NCI-H510A (cell line): ENCODE measurements at places on chromosomes 3 and 15.

DNA sequence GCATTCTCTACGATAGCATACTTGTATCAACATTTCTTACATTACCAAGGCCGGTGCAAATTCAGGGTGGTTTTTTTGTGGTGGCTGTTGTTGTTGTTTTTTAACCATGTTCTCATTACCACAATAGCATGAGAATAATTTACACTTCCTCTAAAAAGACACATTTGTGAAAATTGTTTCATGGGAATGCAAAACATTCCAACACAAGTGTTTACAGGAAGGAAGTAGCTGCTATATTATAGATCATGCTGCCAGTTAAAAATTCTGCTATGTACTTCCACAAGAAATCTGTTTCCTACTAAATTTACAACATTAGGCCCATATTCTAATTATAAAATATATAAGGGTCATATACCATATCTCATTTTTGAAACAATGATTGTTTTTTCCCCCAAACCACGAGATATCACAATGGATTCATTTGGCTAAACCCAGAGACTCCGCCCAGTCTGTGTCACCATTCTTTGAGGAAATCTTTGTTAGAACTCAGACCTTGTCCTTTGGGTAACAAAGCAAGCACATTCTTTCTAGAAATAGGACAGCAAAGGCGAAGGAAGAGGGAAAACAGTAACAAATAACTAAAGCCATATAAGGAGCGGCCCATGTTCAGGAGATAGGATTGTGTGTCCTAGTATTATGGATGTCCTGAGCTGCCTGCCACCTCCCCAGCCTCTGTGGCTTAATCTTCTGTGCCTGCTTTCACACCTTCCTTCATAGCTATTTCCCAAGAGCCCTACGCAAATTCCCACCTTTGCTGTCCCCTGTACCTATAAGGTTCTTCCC, 60.1 kb downstream of the UACA start:
- no peak for DNase-seq

DNA sequence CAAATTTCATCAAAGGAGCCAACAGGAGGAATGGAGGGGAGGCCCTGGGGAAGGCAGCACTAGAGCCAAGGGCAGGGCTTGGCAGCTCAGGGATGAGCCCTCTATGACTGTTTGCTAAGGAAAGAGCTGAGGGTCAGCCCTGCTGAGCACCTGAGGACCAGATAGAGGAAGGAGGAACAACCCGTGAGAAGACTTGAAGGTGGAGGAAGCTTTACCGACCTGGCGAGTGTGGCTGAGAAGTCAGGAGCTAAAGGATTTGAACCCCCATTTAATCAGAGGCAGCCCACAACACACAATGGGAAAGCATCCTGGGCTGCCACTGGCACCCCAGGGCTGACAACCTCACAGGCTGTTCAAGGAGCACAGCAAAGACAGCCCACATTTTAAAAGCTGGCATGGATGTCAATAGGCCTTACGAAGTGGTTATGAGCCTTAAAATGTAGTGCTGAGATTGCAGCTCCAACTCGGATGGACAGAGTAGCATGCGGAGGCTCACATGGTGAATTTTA, 20.7 kb upstream of the LRRC2 start:
- DNase-seq = no peak

DNA sequence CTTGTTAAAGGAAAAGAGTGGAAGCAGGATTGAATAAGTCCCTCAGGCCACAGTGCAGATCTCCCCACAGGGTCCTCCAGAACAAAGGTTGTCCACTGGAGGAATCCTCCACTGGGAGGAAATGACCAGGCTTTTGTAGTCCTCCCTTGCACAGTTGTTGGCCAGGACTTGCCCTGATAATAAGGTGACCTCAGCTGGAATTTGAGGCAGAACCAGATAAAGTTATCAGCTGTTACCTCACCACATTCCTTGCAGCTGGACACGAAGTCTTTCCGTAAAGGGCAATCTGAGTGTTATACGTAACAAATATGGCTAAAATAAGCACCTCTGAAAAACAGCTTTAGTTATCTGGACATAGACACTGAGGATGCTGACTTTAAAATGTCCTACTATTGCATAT, 83.5 kb upstream of the NAALADL2 start:
- no peak for DNase-seq

GRCh38 chr15:58058729-58059128, 6.8 kb downstream of the ALDH1A2 start:
- no peak for DNase-seq

DNA sequence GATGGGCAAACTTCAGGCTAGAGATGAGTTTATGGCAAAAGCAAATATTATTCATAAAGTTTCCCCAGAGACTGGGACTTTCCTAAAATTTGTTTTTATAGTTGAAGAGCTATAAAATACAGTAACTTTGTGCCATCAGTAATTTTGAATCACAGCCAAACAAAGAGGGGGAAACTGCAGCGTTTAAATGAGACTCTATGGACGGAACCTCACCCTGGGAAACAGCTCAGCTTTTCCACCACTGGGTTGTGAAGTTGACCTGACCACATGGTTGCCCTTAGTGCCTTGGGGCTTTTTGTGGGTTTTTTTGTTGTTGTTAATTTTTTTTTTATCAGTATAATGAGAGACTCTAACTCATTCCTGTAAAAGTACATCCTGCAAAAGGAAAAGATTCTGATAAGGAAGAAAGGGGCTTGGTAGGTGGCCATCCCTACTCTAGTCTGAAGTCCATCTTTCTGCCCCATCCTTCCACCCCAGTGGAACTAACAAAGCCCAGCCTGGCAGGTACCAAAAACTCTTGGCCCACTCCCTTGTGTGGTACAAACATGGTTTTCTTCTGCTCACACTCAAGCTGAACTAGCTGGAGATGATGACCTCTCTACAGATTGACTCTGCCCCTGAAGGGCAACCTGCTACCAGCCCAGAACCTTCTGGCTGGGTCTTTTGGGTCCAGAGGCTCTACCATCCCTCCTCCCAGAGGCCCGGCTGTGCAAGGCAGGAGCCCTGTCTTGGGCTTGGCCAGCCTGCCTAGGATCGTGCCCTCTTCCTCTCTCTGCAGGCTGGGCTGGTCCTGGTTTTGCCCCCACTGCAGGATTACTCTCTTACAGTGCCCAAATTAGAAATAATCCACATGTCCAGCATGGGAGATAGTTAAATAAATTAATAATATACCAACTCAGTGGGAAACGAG, 41.2 kb downstream of the RLBP1 start:
- DNase-seq = no peak

DNA sequence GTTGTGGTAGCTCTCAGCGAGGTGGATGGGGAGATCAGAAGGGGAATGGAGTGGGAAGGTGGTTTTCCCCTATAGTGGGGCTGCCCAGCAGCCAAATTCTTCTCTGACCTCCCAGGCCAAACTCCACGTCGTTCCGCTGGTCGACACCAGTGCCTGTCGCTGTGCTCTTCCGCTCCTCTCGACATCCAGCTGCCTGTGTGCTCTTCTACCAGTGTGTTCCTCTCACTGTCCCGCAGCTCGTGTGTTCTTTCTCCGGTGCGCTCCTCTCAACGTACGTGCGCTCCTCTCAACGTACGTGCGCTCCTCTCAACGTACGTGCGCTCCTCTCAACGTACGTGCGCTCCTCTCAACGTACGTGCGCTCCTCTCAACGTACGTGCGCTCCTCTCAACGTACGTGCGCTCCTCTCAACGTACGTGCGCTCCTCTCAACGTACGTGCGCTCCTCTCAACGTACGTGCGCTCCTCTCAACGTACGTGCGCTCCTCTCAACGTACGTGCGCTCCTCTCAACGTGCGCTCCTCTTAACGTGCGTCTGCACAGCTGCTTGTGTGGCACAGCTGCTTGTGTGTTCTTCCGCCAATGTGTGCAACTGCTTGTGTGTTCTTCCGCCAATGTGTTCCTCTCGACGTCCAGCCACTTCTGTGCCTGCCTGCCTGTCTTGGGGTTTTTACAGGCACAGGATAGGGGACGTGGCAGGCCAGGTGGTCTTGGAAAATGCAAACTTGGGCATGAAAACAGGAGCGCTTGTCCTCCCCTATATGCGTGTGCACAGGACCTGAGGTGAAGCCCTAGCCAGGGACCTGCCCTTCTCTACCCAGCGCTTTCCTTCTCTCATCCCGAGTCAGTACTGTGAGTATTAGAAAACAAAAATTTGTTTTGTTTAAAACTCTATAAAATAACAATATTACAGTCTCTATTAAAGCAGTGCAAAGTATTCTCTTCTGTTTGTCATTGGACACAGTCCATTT, 991.1 kb downstream of the GBE1 start:
- peak; percentile 38 for DNase-seq

- DNase-seq = no peak
Observed at GRCh38 chr15:87910301-87910700, 346.2 kb downstream of the NTRK3 start.

GRCh38 chr3:142863010-142863817, 25.7 kb downstream of the PCOLCE2 start:
- no peak for DNase-seq

DNA sequence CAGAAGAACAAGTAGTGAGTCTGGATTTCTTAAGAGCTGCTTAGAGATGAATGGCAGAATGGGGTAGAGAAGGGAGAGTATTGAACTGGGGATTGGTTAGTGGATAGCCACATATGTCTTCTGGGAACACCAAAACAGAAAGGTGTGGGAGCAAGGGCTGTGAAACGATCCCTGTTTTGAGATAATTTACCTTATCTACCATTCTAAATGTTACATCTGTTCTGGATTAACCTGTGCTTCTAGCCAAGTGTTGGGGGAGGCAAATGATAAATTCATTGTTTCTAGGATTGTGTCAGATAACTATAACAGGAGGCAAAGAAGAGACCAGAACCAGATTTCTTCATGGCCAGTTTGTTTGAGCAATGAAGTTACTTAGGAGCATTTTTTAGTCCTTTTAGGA, 8.4 kb downstream of the NR1D2 start:
- DNase-seq = no peak

- no peak for DNase-seq
Observed at GRCh38 chr15:25329696-25330095, 109.1 kb downstream of the UBE3A start.

DNA sequence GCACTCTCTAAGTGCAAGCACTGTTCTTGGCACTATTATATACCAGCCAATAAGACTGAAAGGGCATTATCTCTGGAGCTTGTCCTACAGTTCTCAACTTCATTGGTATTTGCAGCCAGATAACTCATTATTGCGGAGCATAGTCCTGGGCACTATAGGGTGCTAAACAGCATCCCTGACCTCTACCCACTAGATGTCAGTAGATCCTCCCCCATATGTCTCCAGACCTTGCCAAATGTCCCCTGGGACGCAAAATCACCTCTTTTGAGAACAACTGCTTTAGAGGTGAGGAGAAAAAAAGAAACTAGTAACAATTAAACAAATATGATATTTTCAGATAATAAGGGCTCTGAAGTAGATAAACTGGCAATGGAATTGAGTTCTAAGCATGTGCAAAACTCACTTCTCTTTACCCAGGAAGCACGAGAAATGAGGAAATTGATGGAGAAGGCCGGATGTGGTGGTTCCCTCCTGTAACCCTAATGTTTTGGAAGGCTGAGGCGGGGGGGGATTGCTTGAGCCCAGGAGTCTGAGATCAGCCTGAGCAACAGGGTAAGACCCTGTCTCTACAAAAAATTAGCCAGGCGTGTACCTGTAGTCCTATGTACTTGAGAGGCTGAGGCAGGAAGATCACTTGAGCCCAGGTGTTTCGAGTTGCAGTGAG, 61.4 kb downstream of the FRMD4B start:
- DNase-seq = no peak

DNA sequence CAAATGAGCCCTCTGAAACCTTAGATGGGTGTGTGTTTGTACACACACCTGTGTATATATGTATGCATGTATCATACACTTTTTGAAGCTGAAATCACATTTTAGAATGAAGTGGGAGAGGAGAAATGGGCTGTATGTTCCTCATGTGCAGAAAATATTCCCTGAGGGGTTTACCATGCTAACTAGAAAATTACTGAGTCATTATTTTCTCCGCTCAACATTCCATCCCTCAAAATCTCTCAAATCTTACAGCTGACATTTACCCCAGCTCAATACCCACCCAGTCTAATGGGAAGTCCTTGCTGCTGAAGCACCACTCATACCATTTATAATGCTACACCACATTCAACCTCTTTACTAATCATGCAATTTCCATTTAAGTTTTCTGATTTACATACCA, 138.6 kb downstream of the P2RY1 start:
- DNase-seq = no peak

DNA sequence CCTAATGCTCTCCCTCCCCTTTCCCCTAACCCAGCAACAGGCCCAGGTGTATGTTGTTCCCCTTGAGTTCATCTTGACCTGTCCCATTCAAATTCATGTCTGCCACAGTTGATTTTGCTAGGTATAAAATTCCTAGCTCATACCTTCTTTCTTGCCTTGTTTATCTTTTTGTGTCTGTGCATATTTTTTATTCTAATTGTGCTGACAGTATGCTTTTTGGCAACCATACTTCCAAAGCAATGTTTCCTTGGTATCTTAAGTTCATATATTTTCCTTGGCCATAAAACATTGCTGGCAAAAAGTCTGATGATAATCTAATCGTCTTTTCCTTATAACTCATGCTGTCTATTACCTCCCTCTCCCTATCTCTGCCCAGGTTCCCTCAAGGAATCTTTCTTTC, 15.5 kb downstream of the LNP1 start:
- no peak for DNase-seq
